ENCODE measurements at places on chromosomes 7 and 10.

DNA sequence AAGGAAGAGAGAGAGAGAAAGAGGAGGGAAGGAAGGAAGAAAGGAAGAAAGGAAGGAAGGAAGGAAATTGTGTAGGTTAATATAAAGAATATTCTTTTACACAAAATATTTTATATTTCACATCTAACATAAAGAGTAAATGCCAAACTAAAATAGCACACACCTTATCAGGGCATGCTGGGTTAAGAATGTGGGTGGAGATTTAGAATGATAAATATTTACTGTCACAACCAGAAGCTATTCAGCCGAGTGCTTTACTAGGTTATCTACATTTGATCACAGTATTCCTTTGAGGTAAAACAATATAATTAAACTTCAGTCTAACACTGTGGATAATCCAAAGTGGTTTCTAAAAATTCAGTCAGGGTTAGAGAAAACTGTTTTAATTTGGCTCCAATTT is 103.3 kb downstream of the SEMA3A start:
- H3K27me3 ChIP-seq = no peaks in the 10 kb centered on the region
- H3K36me3 ChIP-seq = no peaks in the 10 kb centered on the region
- ATAC-seq = no peak
- no peak overlapping the region for H3K27ac ChIP-seq
- no peak overlapping the region for H3K4me3 ChIP-seq

GRCh38 chr10:124704428-124705380 is 39.5 kb downstream of the FAM53B start:
- H3K4me3 ChIP-seq = no peak overlapping the region
- no peaks in the 10 kb centered on the region for H3K27me3 ChIP-seq
- no peak overlapping the region for H3K27ac ChIP-seq
- no peak for ATAC-seq
- peaks cover 100% of the 10 kb centered on the region for H3K4me1 ChIP-seq

DNA sequence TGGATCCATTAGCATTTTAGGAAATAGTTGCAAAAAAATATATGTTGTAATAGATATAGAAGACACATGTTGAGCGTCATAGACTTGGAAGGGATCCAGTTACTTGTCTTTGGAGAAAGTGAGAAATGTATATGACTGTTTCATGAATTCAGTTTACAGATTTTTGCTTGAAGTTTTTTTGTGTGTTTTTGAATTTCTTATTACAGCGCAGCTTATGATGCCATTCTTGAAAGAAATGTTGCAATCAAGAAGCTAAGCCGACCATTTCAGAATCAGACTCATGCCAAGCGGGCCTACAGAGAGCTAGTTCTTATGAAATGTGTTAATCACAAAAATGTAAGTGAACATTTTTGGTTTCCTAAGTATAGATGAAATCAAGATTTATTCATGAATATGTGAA is 98.2 kb downstream of the MAPK8 start:
- no peak overlapping the region for H3K4me3 ChIP-seq
- H3K36me3 ChIP-seq = no peaks in the 10 kb centered on the region
- no peaks in the 10 kb centered on the region for H3K27me3 ChIP-seq
- no peaks in the 10 kb centered on the region for H3K4me1 ChIP-seq
- no peak for ATAC-seq

- H3K4me3 ChIP-seq = peak overlapping the region; percentile 61
- H3K36me3 ChIP-seq = no peaks in the 10 kb centered on the region
- H3K27me3 ChIP-seq = no peaks in the 10 kb centered on the region
- no peak for ATAC-seq
Measured at GRCh38 chr7:105011831-105012502, 2.0 kb upstream of the KMT2E start.

GRCh38 chr7:142313528-142313927 is 55.7 kb upstream of the PRSS58 start:
- no peak overlapping the region for H3K4me3 ChIP-seq
- no peaks in the 10 kb centered on the region for H3K4me1 ChIP-seq
- peaks cover 23% of the 10 kb centered on the region for H3K27me3 ChIP-seq
- H3K27ac ChIP-seq = no peak overlapping the region
- no peak for ATAC-seq

GRCh38 chr10:16799621-16800020 is 17.6 kb downstream of the RSU1 start:
- ATAC-seq = no peak
- H3K27me3 ChIP-seq = no peaks in the 10 kb centered on the region
- H3K27ac ChIP-seq = no peak overlapping the region
- no peaks in the 10 kb centered on the region for H3K4me1 ChIP-seq

- no peak overlapping the region for H3K4me3 ChIP-seq
- no peaks in the 10 kb centered on the region for H3K27me3 ChIP-seq
- ATAC-seq = no peak
- no peaks in the 10 kb centered on the region for H3K36me3 ChIP-seq
- H3K4me1 ChIP-seq = peaks cover 64% of the 10 kb centered on the region
Measured at GRCh38 chr10:113007343-113007771, 57.3 kb downstream of the TCF7L2 start.

GRCh38 chr7:28456044-28456443 is 43.7 kb downstream of the CREB5 start:
- no peak overlapping the region for H3K27ac ChIP-seq
- no peak for ATAC-seq
- no peaks in the 10 kb centered on the region for H3K36me3 ChIP-seq

GRCh38 chr10:119422682-119423509 is 119.6 kb downstream of the RGS10 start:
- ATAC-seq = no peak
- no peaks in the 10 kb centered on the region for H3K36me3 ChIP-seq
- peaks cover 8% of the 10 kb centered on the region for H3K4me1 ChIP-seq
- H3K27ac ChIP-seq = no peak overlapping the region
- H3K4me3 ChIP-seq = no peak overlapping the region

DNA sequence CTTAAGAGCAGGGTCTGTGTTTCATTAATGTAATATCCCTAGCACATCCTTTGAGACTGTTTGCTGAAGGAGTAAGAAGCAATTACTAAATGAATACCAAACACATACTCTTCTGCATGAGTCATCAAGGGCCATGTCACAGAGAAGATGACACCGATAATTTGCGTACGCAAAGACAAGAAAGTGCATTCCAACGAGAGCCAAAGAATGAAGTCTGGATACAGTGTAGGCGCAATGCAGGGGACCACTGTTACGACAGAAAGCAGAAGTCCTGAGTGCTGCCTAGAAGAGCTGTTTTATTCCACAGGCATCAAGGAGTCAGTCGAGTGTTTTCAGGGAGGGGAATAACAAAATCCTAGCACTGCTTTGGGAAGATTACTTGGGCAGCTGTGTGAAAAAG is 62.7 kb downstream of the VPS41 start:
- no peak for ATAC-seq
- H3K27me3 ChIP-seq = no peaks in the 10 kb centered on the region
- no peak overlapping the region for H3K27ac ChIP-seq
- H3K4me1 ChIP-seq = peaks cover under 1% of the 10 kb centered on the region
- H3K36me3 ChIP-seq = no peaks in the 10 kb centered on the region
- H3K4me3 ChIP-seq = no peak overlapping the region

DNA sequence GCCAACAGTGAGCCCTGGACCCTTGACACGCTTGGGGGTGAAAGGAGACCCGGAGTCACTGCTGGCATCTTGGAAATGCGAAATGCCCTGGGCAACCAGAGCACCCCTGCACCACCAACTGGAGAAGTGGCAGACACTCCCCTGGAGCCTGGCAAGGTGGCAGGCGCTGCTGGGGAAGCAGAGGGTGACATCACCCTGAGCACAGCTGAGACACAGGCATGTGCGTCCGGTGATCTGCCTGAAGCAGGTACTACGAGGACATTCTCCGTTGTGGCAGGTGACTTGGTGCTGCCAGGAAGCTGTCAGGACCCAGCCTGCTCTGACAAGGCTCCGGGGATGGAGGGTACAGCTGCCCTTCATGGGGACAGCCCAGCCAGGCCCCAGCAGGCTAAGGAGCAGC is 98.5 kb downstream of the TACC2 start:
- H3K4me1 ChIP-seq = no peaks in the 10 kb centered on the region
- H3K4me3 ChIP-seq = no peak overlapping the region
- H3K36me3 ChIP-seq = peaks cover 86% of the 10 kb centered on the region
- H3K27me3 ChIP-seq = no peaks in the 10 kb centered on the region
- no peak for ATAC-seq

DNA sequence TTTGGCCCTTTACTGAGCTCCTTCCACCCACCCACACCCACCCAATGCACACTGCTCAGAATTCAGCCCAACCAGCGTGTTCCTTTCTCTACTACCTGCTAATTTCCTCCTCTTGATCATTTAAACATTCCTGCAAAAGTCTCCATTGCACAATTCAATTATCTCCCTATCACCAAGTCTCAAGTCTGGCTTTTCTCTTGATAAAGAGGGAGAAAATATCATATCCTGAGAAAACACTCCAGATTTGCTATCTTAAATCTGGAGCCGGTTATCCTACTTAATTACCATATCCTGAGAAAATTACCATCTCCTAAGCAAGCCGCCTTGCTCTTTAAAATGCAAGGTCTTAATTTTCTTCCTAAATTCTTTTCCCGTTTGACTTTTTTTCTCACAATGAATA is 505.5 kb downstream of the XPNPEP1 start:
- no peak for ATAC-seq
- no peaks in the 10 kb centered on the region for H3K4me1 ChIP-seq
- no peak overlapping the region for H3K4me3 ChIP-seq
- no peaks in the 10 kb centered on the region for H3K27me3 ChIP-seq
- H3K27ac ChIP-seq = no peak overlapping the region

GRCh38 chr7:142800699-142801260 is 30.0 kb downstream of the PRSS2 start:
- H3K4me3 ChIP-seq = no peak overlapping the region
- H3K4me1 ChIP-seq = peaks cover 16% of the 10 kb centered on the region

- H3K27ac ChIP-seq = no peak overlapping the region
- ATAC-seq = no peak
- H3K4me3 ChIP-seq = no peak overlapping the region
- H3K36me3 ChIP-seq = no peaks in the 10 kb centered on the region
Measured at GRCh38 chr10:97547962-97548361, 24.6 kb upstream of the ANKRD2 start.

DNA sequence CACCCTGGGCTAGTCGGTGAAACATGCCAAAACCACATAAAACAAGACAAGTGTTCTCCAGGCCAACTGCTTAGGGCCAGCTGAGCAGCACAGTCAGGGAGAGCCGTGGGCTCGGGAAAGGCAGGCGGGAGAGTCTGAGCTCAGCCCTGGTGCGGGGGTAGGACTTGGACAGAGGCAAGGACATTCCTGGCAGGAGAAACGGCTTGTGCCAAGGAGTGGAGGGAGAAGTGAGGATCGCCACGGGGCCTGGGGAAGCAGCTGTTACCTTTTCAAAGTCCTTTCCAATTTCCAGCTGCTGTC is 4.2 kb downstream of the ELN start:
- peak; percentile 11 for ATAC-seq
- H3K4me3 ChIP-seq = peak overlapping the region; percentile 70
- no peaks in the 10 kb centered on the region for H3K27me3 ChIP-seq
- H3K4me1 ChIP-seq = peaks cover 40% of the 10 kb centered on the region

- H3K4me1 ChIP-seq = no peaks in the 10 kb centered on the region
- H3K27ac ChIP-seq = no peak overlapping the region
- H3K4me3 ChIP-seq = no peak overlapping the region
Measured at GRCh38 chr10:103793429-103793828, 61.9 kb downstream of the SH3PXD2A start.

DNA sequence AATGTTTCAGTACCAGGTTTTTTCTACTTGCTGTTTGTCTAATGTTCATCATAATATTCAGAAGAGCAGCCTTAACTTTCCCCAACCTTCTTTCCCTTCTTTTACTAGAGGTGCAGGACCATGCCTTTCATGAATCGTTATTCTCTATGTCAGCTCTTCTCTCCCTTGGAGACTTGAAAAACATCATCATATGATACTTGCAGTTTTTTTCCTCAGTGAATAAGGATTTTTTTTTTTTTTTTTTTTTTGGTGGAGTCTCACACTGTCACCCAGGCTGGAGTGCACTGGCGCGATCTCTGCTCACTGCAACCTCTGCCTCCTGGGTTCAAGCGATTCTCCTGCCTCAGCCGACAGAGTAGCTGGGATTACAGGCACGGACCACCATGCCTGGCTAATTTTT is 30.1 kb downstream of the SMNDC1 start:
- H3K36me3 ChIP-seq = peaks cover 1% of the 10 kb centered on the region
- ATAC-seq = no peak
- H3K4me3 ChIP-seq = no peak overlapping the region
- peak overlapping the region; percentile 72 for H3K27ac ChIP-seq
- peaks cover 35% of the 10 kb centered on the region for H3K4me1 ChIP-seq
- H3K27me3 ChIP-seq = no peaks in the 10 kb centered on the region

DNA sequence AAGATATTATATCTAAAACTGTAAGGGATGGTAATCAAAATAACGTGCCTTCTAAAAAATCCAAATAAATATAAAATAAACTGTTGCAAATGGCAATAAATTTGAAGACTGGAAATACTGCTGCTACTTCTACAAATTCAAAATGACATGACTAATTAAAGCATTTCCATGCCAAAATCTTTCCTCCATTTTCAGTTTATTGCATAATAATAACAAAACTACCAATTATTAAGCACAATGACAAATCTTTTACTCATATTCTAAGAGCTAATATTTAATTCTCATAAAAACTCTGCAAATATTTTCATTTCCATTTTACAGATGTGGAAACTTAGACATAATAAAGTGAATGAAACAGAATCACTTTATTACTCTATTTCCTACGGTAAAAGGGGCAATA is 38.8 kb upstream of the NEBL start:
- ATAC-seq = no peak
- H3K4me1 ChIP-seq = no peaks in the 10 kb centered on the region
- H3K27ac ChIP-seq = no peak overlapping the region
- no peak overlapping the region for H3K4me3 ChIP-seq
- no peaks in the 10 kb centered on the region for H3K36me3 ChIP-seq

DNA sequence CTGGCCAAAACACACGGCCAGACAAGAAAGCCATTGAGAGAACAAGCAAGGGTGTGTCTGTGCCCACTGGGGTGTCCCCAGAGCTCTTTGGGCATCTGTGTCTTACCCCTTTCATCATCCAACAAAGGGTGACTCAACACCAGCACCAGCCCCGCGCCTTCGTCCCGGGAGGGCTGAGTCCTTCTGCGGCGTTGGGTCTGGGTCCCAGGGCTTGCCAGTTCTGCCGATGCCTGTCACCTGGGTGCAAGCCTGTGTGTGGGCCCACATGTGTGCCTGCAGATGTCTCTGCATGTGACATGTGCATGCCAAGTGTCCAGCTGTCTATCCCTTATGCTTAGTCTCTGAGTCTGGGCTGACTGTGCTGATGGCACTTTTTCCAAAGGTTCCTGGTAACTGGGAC is 24.4 kb upstream of the ELN start:
- H3K4me1 ChIP-seq = no peaks in the 10 kb centered on the region
- no peaks in the 10 kb centered on the region for H3K27me3 ChIP-seq
- no peaks in the 10 kb centered on the region for H3K36me3 ChIP-seq
- no peak overlapping the region for H3K27ac ChIP-seq
- no peak for ATAC-seq

DNA sequence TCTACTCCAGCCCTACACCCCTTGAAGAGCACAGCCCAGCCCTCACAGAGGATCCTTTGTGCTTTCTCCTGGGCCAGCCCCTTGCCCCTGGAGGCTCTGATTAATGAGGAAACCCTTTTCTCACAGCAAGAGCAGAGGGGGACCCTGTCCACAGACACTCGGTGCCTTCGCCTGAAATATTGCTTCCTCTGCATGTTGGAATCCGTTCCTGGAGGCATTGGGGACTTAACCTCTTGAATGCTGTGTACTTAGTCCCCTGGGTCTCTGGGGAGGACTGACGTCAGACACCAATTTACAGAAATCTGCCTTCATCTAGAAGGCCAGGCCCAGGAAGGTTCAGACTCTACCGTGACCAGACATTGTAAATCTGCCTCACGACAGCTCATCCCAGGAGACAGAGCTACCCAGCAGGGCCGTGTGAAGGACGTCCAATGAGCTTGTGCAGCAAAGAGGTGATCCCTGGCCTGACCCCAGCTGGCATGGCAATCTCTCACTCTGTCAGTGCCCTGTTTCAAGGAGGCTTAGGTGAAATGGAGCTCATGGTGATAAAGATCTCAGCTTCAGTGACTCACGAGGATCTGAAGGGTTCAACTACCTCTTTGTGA is 8.1 kb upstream of the TMEM72 start:
- no peaks in the 10 kb centered on the region for H3K27me3 ChIP-seq
- no peak overlapping the region for H3K4me3 ChIP-seq
- no peak for ATAC-seq
- no peaks in the 10 kb centered on the region for H3K4me1 ChIP-seq
